ENCODE measurements at places on chromosomes 2 and 18. TPM values are rescaled to one million over a fixed set of nuclear protein-coding genes. Genes with fewer than 3 reads are reported as not detected.

DNA sequence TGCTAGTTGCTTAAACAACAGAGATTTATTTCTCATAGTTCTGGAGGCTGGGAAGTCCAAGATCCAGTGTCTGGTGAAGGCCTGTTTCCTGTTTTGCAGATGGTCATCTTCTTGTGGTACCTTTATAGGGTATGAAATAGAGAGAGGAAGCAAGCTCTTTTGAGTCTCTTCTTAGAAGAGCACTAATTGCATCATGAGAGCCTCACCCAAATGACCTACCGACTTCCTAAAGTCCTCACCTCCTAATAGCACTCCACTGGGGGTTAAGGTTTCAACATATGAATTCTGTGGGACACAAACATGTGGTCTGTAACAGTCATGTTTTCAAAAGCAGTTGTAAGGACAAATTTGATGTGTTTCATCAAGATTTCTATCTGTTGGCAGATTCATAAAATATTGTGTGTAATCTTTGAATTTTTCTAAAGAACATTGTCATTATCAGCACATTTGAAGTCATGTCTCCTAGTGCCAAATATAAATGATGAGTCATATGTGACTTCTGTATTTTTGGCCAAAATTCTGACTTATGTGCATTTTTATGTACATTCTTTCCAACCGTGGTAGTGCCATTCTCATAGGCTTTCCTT lies 45.3 kb downstream of the CD28 start:
- no peak for DNase-seq

- DNase-seq: no peak
Measured at GRCh38 chr2:8389431-8390108, 292.3 kb upstream of the ID2 start.

DNA sequence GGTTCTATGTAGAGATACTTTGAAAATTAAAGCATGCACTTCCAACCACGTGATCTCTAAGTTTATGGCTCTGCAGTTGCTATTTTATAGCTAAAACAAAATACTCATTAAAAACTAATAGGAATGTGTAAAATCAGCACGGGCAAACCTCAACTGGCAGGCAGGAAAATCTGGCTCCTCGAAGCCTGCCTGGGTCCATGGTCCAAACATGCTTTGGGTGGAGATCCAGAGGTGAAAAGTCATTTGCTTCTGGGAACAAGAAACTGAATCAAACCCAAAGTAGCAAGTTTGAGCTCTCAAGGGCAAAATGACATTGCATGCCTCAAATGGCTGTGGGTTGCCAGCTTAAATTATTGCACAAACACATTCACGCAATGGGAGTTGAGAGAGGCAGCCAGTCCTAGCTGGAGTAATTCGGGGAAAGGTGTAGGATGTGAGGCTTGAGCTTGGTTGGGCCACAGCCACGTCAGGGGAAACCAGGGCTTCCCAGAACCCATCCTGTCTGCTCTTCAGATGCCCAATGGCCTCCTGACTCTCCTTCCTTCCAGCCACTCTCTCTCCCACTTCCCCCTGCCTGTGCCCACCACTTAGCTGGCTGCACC lies 75.2 kb upstream of the LCLAT1 start:
- peak; percentile 10 for DNase-seq

Gene LPIN2
- 50.5 TPM for total RNA-seq

DNA sequence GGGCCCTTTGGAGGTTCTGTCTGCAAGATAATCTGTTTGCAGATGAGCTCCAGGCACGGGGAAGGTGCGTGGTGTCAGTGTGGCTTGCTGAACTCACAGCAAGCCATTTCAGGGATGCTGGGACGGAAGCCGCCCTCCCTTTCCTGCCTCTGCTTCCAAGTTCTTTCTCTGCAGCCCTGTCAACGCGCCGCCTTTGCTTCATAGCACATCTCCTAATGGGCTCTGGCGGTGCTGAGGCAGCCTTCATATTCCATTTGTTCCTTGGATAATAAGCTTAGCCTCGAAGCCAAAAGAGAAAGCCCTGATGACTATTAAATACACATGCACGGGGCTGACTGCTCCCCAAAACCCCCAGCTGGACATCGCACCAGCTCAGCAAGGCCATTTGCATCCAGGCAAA lies 81.7 kb upstream of the TAF1B start:
- DNase-seq: no peak

DNA sequence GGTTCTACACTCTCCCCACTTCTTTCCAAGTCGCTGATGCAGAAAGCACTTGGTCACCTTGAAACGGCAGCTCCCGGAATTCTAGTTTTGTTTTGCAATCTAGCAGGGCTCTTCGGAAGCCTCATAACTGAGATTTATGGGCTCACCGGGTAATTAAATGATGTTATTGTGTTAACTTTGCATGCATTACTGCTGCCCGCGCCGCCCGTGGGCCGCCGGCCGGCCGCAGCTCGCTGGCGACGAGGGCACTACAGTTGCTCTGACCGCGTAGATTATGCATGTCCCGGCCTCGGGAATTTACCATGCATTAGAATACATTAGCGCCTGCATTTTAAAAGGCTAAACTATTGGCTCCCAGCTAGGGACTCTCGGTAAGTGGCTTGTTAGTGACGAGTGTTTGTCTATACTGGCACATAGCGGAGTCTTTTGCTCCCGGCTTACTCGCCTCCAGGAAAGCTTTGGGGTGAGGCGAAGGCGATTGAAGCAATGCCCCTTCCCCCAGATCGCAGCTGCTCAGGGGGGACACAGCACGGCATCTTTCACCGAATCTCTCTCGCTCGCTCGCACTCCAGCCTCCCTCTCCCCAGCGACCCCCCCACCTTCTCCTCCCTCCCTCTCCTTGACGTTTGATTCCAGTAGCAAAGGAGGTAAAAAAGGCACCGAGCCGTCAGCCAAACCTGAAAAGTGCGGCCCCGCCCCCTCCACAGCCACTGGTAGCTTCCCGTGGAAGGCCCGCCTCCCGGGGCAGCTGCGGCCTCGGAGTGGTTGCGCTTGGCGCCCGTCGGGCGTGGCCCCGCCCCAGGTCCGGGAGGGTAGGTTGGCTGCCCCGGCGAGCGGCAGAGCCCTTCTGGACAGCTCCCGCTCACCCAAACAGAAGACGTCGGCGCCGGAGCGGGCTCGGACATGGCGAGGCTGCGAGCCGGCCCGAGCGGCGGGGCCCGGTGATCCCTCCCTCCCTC lies at the start of gene ONECUT2:
ONECUT2 (plus strand) TSS at position 839 of the 959 bp plus-strand sequence. CDS start 343 bp downstream, outside the sequence.
- peak; percentile 90 for DNase-seq

All from upper lobe of left lung (tissue), 6 donors.